ENCODE measurements at places on chromosomes 2 and 18. TPM values are rescaled to one million over a fixed set of nuclear protein-coding genes. Genes with fewer than 3 reads are reported as not detected.

The COL4A4 gene
- 1.1 TPM for total RNA-seq

The VPS4B gene
- total RNA-seq: 77.9 TPM

The REG1A gene
- not detected for total RNA-seq

The HOXD10 gene
- total RNA-seq: not detected

The C2orf78 gene
- total RNA-seq: not detected

Data from fibroblast of the aortic adventitia (primary cell).